Activated CD8-positive, alpha-beta memory T cell treated with anti-CD3 and anti-CD28 coated beads for 24 hours (primary cell): ENCODE measurements at places on chromosomes 1 and 21.

DNA sequence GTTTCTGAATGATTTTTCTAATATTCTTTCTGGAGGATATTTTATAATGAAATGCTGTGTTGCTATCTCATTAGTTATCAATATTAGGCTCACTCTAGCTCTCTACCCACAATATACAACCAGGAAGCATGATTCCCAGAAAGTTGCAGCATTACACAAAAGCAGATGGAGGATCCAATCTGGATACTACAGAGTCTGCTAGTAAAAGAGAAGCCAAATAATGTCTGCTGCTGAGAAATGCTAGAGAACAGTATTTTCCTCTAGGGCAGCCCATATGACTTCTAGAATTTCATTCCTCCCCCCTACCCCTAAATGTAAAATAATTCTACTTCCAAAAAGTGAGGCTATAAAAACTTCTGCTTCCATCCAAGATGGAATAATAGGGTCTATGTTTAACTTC lies 239.8 kb downstream of the ZNF648 start:
- DNase-seq = no peak

GRCh38 chr1:70767377-70767776 lies 280.2 kb downstream of the PTGER3 start:
- DNase-seq = no peak

DNA sequence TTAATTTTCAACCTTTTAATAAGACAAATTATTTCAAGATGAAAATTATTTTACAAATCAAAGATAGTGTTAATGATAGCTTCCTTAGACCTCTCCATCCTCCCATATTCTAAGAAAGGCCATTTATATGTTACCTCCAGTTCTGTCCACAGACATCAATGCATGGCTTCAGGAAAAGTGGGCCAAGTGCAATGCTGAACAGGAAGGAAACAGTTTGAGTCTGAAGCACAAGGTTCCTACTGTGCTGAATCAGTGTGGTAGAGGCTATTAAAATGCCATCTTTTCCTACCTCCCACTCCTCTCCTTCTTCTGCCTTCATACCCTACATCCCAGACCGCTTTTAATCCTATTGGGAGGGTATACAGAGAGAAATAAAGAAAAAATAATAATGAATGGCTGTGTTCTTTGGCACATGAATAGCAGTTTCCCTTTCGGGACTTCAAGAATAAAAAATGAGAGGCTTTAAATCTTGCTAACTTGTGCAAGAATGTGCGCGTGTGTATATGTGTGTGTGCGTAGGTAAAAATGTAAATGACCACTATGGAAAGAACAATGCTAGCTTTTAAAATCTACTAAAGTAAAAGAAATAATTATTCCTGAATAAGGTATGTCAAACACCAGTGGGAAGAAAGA lies 62.6 kb upstream of the C1orf105 start:
- no peak for DNase-seq

DNA sequence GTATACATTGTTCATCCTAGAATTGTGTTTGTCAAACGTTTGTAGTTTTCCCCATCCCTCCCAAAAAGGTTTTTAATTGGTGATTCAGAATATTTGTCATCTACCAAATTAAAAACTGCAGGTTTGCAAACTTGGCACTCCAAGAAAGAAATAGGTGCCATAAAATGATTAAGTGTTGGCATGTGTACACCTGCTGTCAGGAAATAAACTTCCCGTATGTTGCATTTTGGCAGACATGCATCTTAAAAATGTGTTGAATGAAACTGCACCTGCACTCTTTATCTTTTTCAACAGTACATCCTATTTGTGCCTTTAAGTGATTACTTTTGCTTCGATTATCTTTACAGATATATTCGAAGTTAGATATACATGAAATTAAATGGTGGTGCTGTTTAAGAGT lies 7.3 kb downstream of the B3GALT2 start:
- DNase-seq = no peak
